ENCODE measurements at places on chromosomes 5 and 9.

- no peak for DNase-seq
Observed at GRCh38 chr5:15722305-15722704, 222.3 kb downstream of the FBXL7 start.

DNA sequence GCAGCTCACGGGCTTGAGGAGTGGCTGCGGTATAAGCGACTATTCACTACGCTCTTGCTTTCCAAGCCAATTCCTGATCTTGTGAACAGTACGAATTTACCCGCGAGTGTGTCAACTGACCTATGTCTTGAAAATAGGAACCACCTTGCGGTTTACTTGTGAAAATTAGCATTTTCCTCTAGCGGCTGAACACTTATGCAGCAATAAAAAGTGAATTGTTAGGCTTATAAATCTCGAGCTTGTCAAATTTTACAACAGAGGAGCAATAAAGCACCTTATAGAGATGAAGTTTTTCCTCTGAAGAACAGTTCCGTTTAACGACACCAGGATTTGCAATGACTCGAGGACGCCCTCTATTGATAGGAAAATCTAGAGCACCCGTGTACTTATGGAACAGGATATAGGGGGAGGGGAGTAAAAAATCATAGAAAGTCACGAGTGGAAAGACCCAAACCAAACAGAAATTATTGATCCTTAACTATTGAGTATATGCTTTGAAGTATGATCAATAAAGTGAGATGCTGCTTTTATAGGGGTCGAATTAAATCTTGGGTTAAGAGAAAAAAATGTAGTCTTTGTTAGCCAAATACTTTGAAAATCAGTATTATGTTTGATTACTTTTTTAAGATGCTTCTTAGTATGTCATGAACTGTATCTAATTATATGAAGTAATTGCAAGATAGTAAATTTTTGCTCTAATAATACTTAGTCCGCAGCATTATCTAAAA lies 1.9 kb upstream of the RGMB start:
- DNase-seq: peak; percentile 92

DNA sequence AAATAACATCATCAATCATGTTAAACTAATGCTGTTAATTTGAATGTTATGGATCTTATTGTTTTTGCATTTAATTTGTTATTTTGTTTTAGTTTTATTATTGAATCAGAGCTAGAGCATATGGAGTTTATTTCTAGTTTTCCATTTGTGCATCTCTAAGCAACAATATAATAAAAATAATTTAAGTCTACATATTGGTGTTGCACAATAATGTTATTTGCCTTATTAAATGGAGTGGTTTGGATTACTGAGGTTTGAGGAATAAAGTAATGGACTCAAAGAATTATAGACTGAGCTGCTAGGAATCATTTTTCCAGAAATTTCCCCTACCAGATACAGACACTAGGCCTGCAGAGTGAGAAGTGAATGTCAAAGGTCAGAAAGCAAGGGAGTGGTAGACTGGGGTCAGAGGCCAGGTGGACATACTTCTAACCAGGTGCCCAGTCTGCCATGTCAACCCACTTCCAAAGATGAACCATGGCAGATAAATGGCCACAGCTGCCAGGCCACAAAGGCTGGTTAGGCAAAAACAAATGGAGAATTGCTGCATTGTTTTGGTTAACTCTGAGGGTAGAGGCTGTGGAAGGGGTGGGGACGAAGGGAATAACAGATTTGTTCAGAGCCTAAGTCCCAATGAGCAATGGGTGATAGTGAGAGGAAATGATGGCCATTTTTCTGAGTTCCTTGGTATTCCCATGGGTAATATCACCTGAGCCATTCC lies 113.1 kb downstream of the FBXL7 start:
- no peak for DNase-seq

GRCh38 chr9:126671381-126671831 lies 57.7 kb downstream of the LMX1B start:
- DNase-seq: no peak

- DNase-seq: no peak
Observed at GRCh38 chr5:14432931-14433589, 148.5 kb upstream of the OTULINL start.

GRCh38 chr9:135990468-135991429 lies 29.6 kb upstream of the UBAC1 start:
- DNase-seq: peak; percentile 90

- no peak for DNase-seq
Observed at GRCh38 chr5:89277816-89278215, 394.8 kb upstream of the MEF2C start.

DNA sequence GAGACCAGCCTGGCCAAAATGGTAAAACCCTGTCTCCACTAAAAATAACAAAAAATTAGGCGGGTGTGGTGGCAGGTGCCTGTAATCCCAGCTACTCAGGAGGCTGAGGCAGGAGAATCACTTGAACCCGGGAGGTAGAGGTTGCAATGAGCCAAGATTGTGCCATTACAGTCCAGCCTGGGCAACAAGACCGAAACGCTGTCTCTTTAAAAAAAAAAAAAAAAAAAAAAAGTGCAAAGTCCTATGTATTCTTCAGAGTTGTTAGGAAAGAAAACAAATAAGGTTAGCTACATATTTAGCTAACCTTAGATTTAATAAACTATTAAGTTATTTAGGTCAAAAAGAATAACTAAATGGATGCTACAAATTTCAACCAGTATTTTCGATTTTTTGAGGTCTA lies 11.5 kb downstream of the ATG12 start:
- no peak for DNase-seq

DNA sequence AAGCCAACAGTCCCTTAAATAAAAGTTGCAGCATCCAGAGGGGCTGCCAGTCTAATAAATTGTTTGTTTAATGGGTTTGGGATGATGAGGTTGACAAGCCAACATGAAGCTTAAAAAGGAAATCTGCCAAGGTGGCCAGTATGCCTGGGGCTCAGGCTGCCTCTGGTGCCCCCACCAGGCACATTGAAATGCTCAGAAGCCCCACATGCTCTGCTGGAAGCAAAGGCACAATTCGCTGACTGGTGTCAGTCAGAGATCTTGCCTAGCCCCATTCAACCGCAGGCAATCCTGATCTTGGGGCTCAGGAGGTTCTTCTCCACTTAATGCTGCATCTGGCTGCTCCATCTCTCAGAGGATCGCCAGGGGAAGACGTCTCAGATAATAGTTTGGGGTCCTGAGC lies 44.2 kb upstream of the TCERG1 start:
- no peak for DNase-seq

- no peak for DNase-seq
Observed at GRCh38 chr5:16283791-16284190, 104.2 kb upstream of the MARCHF11 start.

GRCh38 chr5:95382801-95383200 lies 8.4 kb upstream of the FAM81B start:
- DNase-seq: no peak

GRCh38 chr9:94908011-94908563 lies 181.6 kb downstream of the AOPEP start:
- no peak for DNase-seq

GRCh38 chr9:127053057-127053821 lies 69.2 kb downstream of the ANGPTL2 start:
- no peak for DNase-seq

- no peak for DNase-seq
Observed at GRCh38 chr5:30042677-30043076, 1150.8 kb upstream of the CDH6 start.

DNA sequence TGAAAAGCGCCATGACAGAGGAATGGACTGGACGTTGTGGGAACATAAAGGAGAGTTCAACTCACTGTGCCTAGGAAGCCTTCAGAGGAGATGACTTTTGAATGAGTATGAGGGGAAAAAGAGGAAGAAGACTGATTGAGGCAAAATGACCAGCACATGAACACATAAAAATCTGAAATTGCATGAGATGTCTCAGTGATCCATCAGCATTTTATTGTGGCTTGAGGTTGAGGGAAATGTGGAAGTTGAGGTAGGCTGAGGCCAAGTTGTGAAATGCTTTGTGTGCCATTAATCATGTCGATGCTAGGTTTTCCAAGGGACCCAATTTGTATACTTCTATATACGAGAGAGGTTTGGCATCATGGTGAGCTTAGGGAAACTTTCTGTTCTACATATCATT lies 140.9 kb upstream of the TLX3 start:
- DNase-seq: peak; percentile 69
